ENCODE measurements at places on chromosomes 16 and 17.

GRCh38 chr16:67174706-67175231 is 4.4 kb downstream of the NOL3 start:
- no peak for DNase-seq

DNA sequence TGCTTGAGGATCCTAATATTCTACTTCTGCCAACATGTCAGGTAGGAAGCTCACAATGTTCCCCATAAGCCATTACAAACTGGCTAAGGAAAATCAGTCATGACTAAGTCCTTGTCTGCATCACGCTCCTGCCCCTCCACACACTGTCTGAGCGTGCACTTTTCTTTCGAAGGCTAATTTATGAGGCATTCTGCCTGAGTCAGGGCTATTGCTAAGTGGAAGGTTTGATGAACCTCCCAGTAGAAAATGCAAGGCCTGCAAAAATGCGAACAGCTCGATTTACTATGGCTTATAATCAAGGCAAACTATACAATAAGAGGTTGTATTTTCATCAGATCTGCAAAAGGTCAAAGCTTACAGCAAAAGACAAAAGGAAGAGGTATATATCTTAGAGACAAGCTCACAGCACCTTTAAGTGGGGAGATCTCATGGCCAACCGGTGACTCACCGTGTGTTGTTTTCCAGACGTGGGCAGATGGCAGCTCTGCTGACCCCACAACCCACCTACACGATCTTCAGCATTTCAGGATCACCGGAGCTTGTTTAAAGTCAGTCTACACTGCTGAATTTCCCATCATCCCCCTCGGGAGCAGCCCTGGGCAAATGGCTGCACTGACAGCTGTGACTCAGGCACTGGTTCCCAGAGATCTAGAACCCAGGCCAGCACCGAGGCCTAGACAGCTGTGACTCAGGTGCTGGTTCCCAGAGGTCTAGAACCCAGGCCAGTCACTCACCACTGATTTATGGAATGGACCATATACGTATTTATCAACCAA is 26.1 kb downstream of the MEAK7 start:
- DNase-seq: no peak

DNA sequence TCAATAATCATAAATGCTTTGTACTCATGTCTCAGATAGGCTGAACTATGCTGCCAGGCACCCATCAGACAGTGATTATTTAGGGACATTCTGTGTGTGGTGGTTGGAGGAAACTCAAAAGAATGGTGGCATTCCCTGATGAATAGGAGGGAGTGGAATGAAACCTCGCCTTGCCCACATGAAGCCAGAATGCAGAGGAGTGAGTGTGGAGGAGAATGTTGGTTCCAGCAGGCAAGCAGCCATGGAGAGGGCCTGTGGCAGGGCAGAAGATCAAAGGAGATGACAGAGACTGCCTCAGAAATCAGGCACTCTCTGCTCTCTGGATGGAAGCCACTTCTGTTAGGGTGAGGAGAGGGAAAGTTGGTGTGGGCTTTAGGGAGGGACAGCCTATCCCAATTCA is 22.5 kb downstream of the KCTD19 start:
- no peak for DNase-seq

GRCh38 chr17:17758941-17759563 is 77.7 kb downstream of the SREBF1 start:
- DNase-seq: no peak

DNA sequence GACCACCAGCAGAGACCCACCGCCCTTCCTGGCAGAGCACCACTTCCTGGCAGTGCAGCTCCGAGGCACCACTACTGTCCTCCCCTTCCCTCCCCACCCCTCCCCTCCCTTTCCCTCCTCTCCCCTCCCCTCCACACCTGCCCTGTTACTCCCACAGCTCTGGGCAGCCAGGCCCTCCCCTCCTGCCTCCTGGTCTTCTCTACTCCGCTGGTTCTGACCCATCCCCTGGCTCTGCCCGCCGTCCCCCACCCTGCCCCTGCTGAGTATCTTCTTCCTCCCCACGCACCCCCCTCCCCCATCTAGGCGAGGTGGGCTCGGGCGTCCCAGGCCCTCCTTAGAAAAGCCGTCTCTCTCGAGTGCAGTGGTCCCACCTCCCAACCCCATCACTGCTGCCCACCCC is 77.7 kb downstream of the AMFR start:
- no peak for DNase-seq

- DNase-seq: no peak
Measured at GRCh38 chr16:30724641-30725417, 23.4 kb upstream of the PHKG2 start.

GRCh38 chr16:89330177-89330856 is 112.8 kb downstream of the ZNF778 start:
- no peak for DNase-seq

DNA sequence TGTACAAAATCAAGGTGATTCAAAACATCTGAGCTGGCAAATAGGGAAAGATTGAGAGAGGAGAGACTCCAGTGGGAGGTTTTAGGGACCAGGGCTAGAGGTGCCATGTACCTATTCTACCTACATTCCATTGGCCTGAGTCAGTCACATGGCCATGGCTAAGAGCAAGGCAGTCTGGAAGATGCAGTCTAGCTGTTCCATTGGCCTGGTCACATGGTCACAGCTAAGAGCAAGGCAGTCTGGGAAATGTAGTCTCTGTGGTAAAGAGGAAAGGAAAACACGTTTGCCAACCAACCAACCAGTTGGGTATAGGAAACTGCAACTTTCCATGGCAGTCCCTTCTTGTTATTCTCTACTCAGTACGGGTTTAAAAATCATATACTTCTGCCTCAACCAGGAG is 369.1 kb downstream of the XYLT1 start:
- DNase-seq: no peak

GRCh38 chr17:6327007-6327406 is 107.9 kb downstream of the AIPL1 start:
- DNase-seq: no peak

GRCh38 chr17:70353408-70354092 is 184.2 kb downstream of the KCNJ2 start:
- no peak for DNase-seq

GRCh38 chr17:3889325-3890012 is 3.4 kb downstream of the CAMKK1 start:
- no peak for DNase-seq

- DNase-seq: no peak
Measured at GRCh38 chr16:86080131-86080875, 181.3 kb downstream of the IRF8 start.

DNA sequence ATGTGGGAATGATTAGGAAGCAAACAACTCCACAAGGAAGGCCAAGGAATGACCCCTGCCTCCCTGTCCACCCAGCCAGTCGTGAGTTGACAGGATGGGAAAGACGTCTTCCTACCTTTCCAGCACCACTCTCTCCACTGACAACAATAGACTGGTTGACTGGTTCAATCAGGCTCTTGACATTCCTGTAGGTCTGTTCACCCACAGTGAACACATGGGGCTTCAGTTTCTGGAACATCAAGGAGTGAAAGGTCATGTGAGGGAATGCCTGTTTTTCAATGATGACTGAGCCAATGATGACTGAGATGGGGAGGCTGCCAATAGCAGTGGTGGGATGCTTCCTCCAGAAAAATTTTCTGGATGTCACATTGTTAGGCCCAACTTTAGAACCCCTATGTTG is 9.6 kb downstream of the MYO19 start:
- DNase-seq: no peak

DNA sequence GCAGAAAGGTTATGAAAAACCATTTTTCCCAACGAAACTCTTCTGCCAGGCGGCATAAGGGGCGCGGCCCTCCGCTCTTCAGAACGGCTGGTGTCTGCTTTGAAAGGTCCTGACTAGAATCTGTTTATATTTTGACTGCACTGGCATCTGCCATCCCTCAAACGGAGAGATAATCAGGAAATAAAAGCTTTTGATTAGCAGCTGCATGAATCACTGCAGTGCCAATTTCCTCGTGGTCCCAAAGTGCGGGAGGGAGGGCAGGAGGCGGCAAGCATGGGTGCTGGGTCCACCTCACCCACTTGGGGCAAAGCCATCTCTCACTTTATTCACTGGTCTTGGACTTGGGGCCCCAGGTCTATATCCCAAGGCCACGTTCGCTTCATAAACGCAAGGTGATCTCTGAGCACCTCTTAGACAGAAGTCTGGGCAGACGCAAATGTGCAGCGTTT is 49.7 kb downstream of the TBC1D16 start:
- no peak for DNase-seq

GRCh38 chr16:11213799-11214198 is 42.2 kb downstream of the SOCS1 start:
- no peak for DNase-seq

DNA sequence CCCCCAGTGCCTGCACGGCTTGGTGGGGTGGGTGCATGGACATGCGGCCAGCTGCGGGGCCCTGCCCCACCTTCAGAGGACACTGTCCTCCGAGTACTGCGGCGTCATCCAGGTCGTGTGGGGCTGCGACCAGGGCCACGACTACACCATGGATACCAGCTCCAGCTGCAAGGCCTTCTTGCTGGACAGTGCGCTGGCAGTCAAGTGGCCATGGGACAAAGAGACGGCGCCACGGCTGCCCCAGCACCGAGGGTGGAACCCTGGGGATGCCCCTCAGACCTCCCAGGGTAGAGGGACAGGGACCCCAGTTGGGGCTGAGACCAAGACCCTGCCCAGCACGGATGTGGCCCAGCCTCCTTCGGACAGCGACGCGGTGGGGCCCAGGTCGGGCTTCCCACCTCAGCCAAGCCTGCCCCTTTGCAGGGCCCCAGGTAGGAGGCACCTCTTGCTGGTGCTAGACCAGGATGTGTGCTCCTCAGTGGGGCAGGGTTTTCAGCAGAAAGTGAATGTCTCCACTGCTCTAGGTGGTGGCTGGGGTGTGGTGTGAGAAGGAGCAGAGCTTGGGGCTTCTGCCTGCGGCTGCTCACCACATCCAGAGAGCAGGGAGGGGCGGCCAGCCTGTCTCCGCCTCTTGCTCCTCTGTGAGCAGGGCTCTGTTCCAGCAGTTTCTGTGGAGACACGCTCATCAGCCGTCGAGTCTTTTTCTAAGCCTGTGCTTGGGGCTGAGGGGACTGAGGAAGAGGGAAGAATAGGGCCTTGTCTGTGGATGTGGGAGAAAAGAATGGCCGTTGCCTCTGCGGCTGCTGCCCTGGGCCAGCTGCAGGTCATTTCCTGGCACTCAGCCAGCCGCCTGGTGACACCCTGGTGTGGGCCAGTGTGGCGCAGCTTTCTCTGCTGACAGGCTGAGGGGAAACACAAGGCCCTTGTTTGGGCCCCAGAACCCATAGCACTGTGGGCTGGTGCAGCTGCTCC is 2.2 kb downstream of the ZNF276 start:
- DNase-seq: no peak

GRCh38 chr16:23279721-23280153 is 22.4 kb upstream of the SCNN1B start:
- DNase-seq: no peak

- no peak for DNase-seq
Measured at GRCh38 chr17:80070375-80071115, 30.8 kb upstream of the GAA start.

DNA sequence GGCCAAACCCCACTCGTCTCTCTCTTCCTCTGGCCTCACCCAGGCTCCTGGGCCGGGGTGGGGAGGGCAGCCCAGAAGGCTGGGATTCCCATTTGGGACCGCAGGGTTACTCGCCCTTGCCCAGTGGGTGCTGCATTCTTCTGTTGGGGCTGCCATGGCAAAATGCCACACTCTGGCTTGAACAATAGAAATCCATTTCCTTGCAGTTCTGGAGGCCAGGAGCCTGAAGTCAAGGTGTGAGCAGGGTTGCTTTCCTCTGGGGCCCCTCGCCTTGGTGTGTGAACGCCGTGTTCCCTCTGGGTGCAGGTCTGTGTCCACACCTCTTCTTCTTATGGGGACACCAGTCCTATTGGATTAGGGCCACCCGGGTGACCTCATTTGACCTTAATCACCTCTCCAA is 105.8 kb upstream of the GSE1 start:
- no peak for DNase-seq

DNA sequence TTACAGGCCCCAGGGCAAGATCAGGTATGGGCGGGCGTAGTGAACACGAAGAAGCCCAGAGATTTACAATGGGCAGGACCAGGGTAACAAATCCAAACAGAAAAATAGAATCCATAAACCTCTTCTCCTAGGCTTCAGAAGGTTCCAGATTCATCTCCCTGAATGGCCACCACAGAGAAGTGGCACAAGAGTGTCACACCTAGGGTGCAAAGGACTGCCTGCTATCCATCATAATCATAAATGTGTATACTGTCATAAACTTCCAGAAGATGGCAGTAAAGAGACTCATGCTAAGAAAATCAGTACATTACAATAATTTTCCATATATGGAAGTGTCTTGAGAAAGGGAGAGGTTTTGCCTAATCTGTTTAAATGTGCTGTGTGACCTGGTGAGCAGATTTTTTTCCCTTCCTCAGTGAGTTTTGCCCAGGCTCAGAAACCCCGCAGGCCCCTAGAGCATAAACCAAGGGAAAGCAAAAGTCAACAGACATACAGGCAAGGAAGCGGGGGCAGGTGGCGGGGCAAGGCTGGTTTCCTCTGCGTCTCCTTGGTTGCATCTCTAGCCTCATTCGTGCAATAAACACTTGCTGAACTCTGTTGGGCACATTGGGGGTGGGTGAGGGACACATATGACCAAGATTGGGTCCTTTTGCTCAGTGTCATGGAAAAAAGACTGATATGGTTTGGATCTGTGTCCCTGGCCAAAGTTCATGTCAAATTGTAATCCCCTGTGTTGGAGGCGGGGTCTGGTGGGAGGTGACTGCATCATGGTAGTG is 92.0 kb upstream of the CDH5 start:
- peak; percentile 65 for DNase-seq

GRCh38 chr17:73337330-73337710 is 25.5 kb upstream of the CDC42EP4 start:
- DNase-seq: no peak

- DNase-seq: peak; percentile 87
Measured at GRCh38 chr17:2416010-2416734, 15.3 kb upstream of the MNT start.

GRCh38 chr16:13528691-13529090 is 391.3 kb upstream of the ERCC4 start:
- DNase-seq: no peak

DNA sequence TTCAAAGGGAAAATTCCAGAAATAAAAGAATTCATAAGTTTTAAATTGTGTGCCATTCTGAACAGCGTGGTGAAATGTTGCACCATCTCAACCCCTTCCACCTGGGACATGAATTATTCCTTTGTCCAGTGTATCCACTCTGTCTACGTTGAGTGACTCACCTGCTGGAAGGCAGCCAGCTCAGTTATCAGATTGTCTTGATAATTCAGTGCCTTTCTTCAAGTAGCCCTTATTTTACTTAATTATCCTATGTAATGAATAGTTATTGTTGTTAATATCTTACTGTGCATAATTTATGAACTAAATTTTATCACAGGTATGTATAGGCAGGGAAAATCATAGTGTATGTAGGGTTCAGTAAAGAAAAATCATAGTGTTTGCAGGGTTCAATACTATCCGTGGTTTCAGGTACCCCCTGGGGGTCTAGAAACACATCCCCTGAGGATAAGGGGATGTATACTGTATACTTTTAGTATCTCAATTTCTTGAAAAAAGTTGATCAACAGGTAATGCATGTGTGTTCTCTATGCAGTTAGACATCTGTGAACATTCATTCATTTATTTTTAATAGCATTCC is 7.7 kb upstream of the PCTP start:
- no peak for DNase-seq
